ENCODE measurements at places on chromosomes 2 and 18. TPM values are rescaled to one million over a fixed set of nuclear protein-coding genes. Genes with fewer than 3 reads are reported as not detected.

Gene SPR
- total RNA-seq: 15.6 TPM

Gene ARHGAP28
- total RNA-seq: 9.4 TPM

Gene SALL3
- total RNA-seq: not detected

Gene SIX2
- total RNA-seq: 11.4 TPM
